ENCODE measurements at places on chromosomes 1 and 21. TPM values are rescaled to one million over a fixed set of nuclear protein-coding genes. Genes with fewer than 3 reads are reported as not detected.

- DNase-seq, result no peak
These were observed 179.5 kb downstream of the PTPRU start for GRCh38 chr1:29415861-29416260.

DNA sequence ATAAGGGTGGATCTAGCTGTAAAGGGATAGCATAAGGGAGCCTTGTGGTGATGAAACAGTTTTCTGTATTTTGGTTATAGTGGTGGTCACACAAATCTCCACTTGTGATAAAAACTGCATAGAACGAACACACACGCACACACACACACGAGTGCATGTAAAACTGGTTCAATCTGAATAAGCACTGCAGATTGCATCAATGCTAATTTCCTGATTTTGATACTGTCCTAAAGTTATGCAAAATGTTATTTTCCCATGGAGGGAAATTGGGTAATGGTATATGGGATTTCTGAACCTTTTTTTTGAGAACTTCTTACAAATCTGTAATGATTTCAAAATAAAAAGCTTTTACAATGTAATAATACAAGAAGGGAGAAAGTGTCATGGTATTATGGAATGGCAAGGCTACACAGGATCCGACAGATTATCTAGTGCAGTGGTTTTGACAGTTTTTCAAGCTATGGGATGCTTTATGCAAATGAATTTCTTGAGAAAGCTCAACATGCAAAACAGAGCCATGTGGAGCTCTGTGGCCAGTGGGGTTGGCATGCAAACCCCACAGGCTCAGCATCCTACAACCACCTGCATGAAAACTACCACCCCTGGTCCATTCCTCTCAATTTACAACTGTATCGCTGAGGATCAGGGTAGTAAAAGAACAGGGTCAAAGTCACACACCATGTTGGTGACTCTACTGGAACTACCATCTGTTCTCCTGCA is 18.8 kb downstream of the SLC41A1 start:
- no peak for DNase-seq

DNA sequence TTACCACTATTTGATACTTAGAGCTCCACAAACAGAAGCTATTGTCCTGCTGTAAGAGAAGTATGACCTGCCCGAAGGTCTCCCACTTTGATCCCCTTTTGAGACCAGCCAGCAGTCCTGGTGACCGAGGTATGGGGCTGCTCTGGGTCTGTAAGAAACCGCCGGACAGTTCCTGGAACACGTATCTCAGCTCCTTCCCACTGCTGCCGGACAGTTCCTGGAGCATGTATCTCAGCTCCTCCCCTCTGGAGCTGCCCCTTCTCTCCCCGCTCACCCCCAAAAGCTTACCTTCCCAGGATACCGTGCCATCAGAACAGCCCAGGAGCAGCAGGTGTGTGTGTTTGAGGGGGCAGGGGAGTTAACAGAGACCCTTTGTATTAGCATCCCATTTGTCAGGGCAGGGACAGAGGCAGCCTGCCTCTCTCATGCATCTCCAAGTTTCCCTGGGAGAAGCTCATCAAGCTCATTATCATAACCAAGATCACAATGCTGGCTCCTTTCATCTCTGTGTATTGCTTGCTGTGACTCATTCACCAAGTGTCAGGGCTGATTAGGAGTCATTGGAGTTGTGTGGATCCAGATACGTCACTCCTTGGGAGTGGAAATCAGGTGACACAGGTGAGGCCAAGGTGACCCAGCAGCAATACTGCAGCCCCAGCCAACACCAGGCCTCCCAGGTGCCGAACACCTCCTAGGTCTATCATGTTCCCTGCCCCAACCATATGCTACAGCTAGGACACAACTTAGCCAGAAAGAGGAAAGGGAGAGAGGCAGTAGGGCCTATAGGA is 25.3 kb downstream of the OPTC start:
- DNase-seq, result peak; percentile 82

DNA sequence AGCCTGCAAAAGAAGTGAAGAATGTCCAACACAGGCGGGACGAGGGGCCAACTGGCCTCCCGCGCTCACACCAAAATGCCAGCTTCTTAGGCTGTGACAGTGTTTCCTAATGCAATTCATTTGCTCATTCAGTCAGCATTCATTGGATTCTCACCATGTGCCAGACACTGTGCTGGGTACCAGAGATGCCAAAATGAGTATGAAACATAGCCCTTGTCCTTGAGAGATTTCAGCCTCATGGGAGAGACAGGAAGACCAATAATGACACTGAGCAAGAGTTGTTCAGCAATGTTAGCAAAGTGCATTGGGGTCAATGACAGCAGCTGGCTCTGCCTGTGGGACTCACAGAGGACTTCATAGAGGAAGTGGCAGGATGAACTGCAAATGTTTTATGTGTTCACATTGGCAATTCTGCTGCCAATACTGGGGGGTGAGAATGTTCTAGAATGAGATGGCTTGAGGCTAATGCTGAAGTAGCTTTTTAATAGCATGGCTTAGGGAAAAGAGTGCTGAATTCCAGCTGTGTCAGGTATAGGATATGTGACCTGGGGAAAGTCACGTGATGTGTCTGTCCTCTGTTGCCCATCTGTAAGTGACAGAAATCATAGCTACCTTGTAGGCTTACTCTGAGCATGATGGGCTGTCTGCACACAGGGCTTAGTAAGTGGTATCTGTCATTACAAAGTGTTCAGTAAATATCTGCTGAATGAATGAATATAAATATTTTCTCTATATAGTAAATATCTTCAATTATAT is 58.3 kb upstream of the KIF26B start:
- DNase-seq, result no peak

MEX3A gene
- 9.3 TPM for polyA plus RNA-seq

DNA sequence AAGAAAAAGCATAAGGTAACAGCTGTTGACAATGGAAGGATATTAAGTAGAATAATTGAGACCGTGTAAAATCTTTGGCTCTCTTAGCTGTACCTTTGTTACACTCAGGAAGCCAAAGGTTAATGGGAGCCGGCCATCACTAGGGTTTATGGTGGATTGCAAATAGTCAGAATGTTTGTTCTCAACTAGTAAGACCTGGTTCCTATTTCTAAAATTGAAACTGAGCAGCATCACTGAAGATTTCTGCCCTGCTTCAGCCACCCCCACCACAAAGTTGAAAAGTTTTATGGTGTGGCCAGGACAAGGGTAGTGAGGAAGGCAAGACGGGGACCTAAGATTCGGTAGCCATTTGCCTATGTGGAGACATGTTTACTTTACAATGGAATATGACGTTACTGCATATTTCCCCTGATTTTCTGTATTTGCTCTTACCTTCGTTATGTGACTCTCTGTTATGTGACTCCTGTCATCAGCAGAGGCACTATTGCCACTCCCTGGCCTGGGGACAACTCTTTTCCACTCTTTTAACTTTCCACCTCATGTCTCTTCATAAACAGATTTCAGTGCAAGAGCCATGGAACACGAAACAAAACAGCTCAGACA is 41.4 kb upstream of the KIF1B start:
- no peak for DNase-seq

DNA sequence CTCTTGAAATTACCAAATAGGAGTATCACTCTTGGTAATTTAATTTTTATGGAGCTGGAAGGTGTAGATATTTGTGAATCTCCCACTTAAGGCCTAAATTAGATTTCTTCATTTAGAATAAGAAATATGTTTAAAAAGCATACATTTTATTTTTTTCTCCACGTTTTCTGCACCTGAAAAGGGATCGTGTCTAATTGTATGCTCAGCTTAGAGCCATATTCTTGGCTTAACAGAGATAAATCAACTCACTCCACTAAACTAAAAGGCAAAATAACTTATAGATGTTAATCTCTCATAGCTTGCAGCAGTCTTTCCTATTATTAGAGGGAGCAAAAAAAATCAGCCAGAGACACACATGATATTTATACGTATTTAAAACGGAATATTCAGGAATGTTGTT is 336.8 kb upstream of the SGIP1 start:
- DNase-seq, result no peak

GRCh38 chr1:225603538-225604354 is 49.2 kb downstream of the ENAH start:
- DNase-seq, result no peak

DNA sequence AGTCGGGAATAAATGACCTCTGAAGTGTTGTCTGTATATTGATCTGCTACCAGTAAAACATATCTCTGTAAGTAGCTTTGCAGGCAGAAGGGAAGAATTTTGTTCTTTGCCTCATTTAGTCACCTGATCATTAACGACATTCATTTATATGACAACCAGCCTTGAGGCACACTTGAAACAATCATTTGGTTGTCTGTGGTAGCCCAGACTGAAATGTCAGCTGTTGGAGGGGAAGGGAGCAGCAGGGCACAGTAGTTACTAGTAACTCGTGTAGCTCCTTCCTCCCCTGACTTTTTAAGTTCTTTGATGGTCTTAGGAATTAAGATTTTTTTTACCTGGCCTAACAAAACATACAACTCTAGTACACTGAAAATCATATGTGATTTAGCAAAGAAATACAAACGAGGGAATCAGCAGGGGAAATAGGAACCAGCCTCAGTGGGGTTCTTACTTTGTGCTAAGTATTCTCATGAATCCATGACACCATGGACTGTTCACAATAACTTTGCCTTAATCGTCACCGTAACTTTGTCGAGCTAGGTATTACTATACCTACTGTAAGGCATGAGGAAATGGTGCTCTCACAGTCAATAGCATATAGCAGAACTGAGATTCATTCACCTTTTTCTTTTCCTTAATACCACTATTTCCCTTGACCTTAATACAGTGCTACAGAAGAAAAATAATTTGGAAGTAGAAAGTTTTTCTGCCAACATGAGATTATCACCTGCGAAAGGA is 6.4 kb downstream of the IL12RB2 start:
- DNase-seq, result no peak

- peak; percentile 56 for DNase-seq
These were observed 546 bp downstream of the ELOVL1 start for GRCh38 chr1:43367026-43367903.

DNA sequence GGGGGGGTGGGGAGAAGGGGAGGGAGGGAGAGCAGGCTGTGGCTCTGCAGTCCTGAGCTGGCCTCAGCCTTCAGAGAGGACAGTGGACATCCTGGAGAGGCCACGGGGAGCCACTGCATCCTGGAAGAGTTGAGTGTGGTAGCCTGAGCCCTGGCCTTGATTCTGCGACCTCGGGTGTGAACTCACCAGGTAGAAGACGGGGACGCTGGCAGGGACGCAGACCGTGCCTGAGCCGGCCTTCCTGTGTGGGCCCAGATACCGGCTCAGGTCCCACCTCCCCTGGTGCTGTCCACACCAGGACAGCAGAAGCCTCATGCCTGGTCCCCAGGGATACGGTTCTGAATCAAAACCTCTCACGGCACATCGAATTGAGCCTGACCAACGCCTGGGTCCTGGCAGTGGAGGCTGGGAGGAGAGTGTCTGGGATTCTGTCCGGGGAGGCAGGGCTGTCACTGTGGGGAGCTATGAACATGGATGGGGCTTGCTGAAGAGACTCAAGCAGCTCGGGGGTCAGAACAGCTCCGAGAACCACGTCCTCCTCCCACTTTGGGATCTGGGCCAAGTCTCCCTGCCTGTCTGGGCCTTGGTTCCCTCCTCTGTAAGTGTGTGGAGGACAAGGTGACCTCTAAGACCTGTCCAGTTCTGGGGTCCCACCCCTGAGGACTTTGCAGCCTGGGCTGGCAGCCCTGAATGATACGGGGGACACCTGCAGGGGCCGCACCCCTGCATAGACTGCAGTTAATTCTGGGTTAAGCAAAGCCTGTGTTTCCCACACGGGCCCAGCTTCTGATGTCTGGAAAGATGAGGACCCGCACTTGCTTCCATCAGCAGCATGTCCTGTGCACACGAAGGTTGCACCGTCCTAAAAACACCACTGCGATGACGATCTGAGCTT is 30.4 kb downstream of the RRP1 start:
- DNase-seq, result no peak

DNA sequence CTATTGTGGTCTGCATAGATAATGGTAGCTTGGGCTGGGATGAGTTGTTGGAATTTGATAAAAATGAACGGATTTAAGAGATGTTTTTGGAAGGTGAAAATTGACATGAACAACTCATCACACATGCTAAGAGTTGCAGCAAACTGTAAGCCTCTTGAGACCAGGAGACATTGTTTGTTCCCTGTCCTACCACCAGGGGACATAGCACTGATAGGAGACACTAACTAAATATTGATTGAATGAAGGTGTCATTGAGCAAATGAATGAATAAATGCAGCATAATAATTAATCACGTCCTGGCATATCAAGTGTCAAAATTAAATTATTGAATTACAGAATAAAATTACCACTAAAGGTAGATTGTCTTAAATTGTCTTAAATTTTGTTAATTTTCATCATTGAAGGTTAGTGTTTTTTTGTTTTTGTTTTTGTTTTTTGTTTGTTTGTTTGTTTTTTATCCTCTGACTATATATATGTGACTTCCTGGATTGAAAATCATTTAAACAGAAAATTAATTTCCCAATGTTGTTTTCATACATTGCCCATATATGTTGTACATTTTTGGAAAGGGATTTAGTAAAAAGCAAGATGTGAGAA is 285.3 kb upstream of the C1orf105 start:
- no peak for DNase-seq

HENMT1 gene
- 3.8 TPM for polyA plus RNA-seq

DNA sequence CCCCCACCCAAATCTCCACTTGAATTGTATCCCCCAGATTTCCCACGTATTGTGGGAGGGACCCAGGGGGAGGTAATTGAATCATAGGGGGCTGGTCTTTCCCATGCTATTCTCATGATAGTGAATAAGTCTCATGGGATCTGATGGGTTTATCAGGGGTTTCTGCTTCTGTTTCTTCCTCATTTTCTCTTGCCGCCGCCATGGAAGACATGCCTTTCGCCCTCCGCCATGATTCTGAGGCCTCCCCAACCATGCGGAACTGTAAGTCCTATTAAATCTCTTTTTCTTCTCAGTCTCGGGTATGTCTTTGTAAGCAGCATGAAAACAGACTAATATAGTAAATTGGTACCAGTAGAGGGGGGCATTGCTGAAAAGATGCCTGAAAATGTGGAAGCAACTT is 33.4 kb upstream of the ZNF496 start:
- DNase-seq, result no peak

DNA sequence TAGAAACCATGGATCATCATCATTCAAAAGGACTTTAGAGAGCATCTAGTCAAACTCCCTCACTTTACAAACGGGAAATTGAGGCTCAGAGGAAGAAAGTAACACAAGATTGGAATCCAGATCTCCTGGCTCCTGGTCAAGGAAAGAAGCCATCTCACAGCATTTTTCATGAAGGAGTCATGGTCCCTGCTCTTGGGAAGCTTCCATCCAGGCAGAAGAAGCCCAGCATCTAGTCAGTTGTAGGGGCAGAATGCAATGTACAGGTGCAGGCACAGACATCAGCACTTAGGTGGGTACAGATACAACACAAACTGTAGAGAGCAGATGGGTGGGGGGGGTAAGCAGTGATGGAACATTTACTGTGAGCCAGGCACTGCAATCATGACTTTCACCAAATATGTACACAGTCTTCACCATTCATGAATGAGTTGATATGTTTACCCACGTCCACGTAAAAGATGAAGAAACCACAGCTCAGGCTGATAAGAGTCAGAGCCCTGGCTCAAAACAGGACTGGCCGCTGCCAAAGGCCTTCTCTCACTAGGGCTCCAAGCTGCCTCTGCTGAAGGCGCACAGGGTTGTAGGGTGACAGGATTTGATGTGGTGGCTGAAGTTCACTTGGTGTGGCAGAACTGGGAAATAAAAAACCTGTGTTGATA is 44.0 kb downstream of the OPTC start:
- DNase-seq, result peak; percentile 82
